Gastrocnemius medialis (tissue), 4 donors: ENCODE measurements at places on chromosomes 4 and X. TPM values are rescaled to one million over a fixed set of nuclear protein-coding genes. Genes with fewer than 3 reads are reported as not detected.

Gene ADGRG2
- total RNA-seq: not detected

Gene HNRNPD
- total RNA-seq: 38.7 TPM

DNA sequence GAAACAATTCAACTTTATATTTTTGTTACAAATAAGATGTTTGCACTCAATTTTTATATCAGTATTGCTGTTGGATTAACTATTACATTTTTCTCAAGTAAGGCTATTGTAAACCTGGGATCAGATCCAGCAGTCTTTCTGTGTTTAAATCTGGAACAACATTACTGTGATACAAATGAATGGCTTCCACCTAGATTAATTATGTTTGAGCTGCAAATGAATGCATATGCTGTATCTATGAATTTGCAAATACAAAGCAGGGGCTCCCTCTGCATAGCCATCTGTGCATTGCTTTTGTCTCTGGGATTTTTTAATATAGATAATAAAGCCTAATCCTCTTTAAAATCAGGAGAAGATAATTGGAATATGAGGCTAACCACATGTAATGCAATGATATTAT is 69.8 kb upstream of the NEIL3 start:
- no peak overlapping the region for H3K27ac ChIP-seq
- no peaks in the 10 kb centered on the region for H3K27me3 ChIP-seq
- no peaks in the 10 kb centered on the region for H3K4me1 ChIP-seq
- DNase-seq: no peak
- H3K36me3 ChIP-seq: no peaks in the 10 kb centered on the region

DNA sequence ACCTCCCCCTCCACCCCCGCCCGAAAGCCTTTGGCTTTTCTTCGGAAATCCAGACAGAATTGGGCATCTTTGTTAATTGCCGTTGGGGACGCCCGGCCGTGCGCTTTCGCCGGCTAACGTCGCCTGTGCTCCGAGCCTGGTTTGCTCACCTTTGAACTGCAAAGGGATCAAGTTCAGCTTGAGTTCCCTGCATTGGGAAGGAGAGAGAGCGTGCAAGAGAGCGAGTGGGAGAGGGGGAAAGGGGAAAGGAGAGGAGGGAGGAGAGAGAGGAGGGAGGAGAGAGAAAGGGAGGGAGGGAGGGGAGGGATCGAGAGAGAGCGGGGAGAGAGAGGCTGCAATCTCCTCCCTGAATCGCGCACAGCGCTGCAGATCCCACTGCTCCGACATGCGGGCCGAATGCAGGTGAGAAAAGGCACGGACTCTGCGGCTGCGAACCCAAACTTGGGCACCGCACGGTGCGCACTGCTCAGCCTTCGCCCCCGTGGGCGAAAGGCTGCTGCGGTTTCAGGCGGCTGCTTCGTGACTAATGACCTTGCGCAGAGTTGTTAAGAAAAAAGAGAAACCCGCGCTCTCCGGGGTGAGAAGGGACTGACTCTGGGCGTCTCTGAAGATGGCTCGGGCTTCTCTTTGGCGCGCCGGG is at the start of gene PCDH7:
PCDH7 (plus strand) TSS at position 349 of the 640 bp plus-strand sequence. CDS start 1,054 bp downstream, outside the sequence.
- H3K4me3 ChIP-seq: peak within 1 kb of the TSS; percentile 55
- H3K4me1 ChIP-seq: peaks cover 13% of the 10 kb centered on the region
- no peak for DNase-seq

DNA sequence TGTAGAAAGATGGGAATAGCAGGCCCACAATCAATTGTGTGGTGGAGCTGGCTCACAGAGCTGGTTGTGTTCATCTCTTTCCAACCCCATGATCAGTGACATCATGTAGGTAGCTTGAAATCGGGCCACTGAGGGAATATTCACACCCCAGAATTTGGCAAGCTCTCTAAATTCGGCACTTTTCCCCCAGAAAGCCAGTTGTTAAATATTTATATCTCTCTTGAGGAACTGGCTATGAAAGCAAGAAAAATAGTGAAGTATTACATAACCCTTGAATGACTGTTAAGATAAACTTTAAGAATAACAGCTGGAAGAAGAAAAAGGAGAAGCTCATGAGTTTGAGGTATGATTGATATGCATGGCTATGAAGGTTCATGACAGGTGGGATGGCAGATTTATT is 38.9 kb downstream of the GPRIN3 start:
- DNase-seq: no peak
- no peaks in the 10 kb centered on the region for H3K4me1 ChIP-seq
- no peak overlapping the region for H3K4me3 ChIP-seq
- H3K27ac ChIP-seq: no peak overlapping the region
- no peaks in the 10 kb centered on the region for H3K36me3 ChIP-seq

DNA sequence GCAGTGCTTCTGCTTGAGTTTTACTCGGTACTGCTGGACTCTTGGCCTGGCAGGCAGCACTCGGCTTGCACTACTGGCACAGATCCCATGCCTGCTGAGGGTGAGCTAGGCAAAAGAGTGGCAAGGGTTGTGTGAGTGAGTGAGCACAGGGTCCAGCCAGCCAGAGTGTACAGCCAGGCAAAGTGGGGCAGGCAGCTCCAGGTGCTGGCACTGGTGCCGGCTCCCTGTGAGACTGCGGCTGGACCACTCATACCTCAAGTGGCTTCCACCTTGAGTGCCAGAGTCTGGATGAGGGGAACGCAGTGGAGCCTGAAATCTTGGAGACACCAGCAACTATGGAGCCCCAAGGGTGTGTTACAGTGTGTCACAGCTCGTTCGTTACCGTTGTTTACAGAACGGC is 1451.9 kb upstream of the AGA start:
- no peak overlapping the region for H3K4me3 ChIP-seq
- no peak overlapping the region for H3K27ac ChIP-seq
- no peaks in the 10 kb centered on the region for H3K4me1 ChIP-seq
- no peaks in the 10 kb centered on the region for H3K27me3 ChIP-seq
- no peak for DNase-seq

- H3K4me3 ChIP-seq: no peak overlapping the region
- H3K36me3 ChIP-seq: no peaks in the 10 kb centered on the region
- DNase-seq: no peak
- no peaks in the 10 kb centered on the region for H3K27me3 ChIP-seq
- peaks cover 8% of the 10 kb centered on the region for H3K4me1 ChIP-seq
These were observed 82.8 kb downstream of the PDGFC start for GRCh38 chr4:156888762-156889161.
